Erythroblast (primary cell): ENCODE measurements at places on chromosomes 2 and 18.

GRCh38 chr2:151808258-151809072 lies 19.8 kb downstream of the ARL5A start:
- peak; percentile 68 for DNase-seq

GRCh38 chr2:168427451-168427850 lies 28.6 kb upstream of the CERS6 start:
- DNase-seq, result no peak

DNA sequence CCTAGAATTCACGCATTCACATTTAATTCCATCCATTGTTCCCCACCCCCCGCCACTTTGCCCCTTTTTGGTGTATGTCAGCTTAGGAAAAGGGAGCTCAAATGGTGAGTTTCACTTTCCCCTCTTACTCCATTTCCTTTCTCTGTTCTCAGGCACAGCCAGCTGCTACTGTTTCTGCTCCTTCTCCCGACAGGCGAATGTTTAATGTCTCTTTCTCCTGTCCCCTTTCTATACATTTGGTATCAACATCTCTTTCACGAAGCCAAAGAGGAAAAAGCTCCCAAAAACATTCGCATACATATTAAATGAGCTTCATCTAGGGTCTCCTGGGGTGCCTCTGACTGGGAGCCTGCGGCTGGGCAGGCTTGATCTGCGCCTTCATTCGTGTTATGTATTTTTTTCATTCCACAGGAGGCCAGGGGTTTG lies 124.2 kb upstream of the SATB2 start:
- DNase-seq, result no peak

GRCh38 chr2:211157211-211157610 lies 600.8 kb downstream of the CPS1 start:
- DNase-seq, result no peak

- DNase-seq, result no peak
Observed at GRCh38 chr2:136114382-136114781, 3.6 kb downstream of the CXCR4 start.

GRCh38 chr18:670522-670921 lies 13.1 kb downstream of the TYMS start:
- no peak for DNase-seq

- DNase-seq, result peak; percentile 14
Observed at GRCh38 chr2:28419443-28420270, 27.0 kb downstream of the FOSL2 start.

DNA sequence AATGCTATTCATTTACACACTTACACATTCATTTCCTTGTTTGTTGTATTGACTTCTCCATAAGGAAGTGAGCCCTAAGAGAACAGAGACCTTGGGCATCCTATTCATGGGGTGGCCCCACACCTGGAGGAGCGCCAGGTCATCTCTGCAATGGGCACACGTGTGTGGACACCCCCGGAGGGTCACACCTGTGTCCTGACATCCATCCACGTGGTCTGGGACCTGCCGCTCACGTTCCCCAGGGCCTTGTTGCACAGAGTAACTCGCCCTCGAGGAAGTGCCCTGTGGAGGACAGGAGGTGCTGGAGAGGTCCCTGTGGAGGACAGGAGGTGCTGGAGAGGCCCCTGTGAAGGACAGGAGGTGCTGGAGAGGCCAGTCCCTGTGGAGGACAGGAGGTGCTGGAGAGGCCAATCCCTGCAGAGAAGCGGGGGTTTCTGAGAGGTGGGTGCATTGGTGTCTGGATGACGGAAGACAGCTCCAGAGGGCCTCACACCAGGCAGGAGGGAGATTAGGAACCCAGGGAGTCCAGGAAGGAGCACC lies 73.2 kb upstream of the GPC1 start:
- DNase-seq, result no peak

- no peak for DNase-seq
Observed at GRCh38 chr2:226905718-226906117, 69.9 kb downstream of the RHBDD1 start.
